ENCODE measurements at places on chromosomes 11 and 22.

- DNase-seq, result no peak
Measured at GRCh38 chr11:46724088-46724487, 5.1 kb downstream of the F2 start.

GRCh38 chr11:61534025-61534932 lies 25.7 kb downstream of the LRRC10B start:
- DNase-seq, result peak; percentile 62

GRCh38 chr11:3827434-3828186 lies 13.1 kb downstream of the RHOG start:
- DNase-seq, result no peak

DNA sequence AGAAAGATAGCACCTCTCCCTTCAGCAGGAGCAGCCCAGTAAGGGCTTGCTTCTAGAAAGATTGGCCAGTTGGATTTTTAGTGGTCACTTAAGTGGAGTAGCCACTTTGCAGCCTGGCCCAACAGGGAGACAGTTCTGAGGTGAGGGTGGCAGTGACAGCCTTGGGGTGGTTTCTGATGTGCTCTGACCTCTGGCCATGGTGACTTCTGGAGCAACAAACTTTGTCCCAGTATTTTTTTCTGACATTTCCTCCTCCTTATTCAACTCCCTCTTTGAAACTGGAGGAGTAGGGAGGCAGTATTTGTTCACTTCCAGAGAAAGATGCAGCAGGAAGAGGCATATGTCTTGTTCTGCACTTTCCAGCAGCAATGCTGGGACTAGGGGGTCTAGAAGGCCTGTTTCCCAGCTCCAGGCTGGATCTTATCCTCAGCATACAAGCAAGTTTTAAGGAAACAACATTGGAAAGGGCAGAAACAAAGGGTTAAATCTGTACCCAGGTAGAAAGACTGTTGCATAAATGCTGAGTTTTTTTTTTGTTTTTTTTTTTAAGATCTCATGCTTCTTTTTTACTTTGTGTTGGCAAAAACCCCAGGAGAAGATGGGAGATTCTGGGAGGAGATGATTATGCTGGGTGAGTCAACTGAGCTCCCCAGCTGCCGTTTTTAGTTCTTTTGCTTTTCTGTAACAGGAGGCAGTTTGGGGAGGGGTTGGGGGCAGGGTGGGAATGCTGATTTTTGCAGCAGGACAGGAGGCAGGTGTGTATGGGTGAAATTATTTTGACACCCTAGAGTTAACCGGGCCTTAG lies 37.2 kb downstream of the RCOR2 start:
- no peak for DNase-seq

GRCh38 chr11:64863391-64864060 lies 14.9 kb downstream of the EHD1 start:
- no peak for DNase-seq

DNA sequence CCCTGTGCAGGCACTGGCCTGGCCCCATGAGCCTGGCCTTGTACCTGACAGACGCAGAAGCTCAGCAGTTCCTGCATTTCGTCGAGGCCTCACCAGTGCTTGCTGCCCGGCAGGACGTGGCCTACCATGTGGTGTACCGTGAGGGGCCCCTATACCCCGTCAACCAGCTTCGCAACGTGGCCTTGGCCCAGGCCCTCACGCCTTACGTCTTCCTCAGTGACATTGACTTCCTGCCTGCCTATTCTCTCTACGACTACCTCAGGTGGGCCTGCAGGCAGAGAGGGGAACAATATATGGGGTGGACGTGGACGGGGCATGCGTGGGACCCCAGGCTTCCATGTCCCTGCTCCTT lies 4.9 kb downstream of the LARGE2 start:
- DNase-seq, result no peak

- no peak for DNase-seq
Measured at GRCh38 chr11:126518071-126518971, 162.8 kb downstream of the ST3GAL4 start.

DNA sequence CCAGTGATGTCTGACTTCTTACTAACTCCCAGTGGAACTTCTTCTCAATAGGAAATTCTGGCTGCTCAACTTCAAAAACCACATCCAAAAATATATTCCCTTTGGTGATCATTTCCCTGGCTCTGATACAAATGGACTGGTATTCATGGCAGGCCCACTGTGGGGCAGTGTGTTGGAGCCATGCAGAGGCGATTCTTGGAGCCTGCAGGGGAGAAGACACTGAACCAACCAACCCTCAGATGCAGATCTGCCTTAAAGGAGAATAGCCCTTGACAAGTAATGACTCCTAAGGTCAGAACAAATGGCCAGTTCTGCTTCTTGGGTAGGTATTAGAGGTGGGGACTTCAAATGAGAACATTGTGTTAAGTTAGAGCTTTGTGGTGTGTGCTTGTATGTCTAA lies 12.2 kb downstream of the OR4D9 start:
- DNase-seq, result no peak

DNA sequence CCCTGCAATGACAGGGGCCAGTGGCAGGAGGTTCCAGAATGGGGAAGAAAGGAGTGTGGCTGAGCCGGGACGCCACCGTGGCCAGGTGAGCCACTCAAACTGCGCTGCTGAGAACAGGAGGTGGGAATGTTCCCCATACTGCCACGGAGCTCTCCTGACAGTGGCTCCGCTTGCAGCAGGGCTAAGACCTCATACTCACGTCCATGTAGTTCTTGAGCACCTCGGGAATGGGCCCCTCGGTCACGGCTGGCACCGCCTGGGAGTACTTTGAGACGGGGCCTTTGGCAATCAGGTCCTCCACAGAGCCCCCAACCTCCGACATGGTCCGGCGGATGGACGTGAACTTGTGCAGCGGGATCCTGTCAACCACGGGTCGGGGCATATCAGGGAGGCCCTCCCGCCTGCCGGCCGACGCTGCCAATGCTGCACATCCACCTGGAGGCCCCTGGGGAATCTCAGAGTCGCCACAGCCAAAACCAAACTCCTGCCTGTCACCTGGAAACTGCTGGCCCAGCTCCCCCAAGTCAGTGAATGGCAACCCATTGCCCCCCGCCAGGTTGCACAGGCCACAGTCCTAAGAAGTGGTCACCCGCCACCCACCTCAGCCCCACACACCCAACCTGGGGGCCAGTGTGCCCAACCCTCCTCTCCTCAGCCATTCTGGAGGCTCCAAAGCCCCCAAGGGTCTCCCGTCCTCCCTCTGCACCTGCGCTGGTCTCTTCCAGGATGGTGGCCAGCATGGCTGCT lies 2.4 kb downstream of the CTSD start:
- no peak for DNase-seq

DNA sequence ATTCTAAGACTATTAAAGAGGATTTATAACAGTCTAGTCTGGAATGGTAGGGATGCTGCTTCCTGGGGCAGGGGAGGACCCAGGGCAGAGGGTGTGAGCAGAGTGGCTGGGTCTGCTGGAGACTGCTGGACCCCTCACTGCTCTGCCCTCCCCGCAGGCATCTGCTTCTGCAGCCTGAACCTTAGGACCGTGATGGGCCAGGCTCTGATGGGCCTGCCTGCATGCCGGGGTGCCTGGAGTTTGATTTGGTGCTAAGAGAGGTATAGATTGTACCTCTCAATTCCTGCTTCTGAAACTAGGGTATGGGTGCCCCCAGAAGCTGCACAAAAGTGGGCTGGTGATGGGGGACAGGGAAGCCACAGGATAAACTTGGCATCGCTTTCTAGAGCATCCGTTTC lies 54.9 kb downstream of the CD82 start:
- DNase-seq, result no peak

- no peak for DNase-seq
Measured at GRCh38 chr11:2899080-2899783, 13.7 kb upstream of the CDKN1C start.

GRCh38 chr11:131909426-131910177 lies 539.2 kb downstream of the NTM start:
- DNase-seq, result no peak

DNA sequence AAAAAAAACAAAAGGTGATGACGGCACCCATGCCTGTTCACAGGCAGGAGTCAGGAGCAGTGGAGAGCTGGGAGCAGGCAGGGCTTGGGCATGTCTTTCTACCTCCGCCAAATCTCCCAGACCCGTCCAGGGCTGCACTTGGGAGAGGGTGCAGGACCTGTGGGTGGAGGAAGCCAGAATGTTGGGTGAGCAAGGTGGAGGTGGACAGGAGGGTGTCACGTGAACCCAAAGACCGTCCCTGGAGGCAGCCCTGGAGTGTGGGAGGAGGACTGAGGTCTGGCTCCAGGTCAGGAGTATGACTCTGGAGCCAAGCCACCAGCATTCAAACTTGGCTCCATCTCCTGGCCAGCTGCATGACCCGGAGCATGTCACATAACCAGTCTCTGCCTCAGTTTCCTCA lies 26.6 kb upstream of the RELT start:
- no peak for DNase-seq

- peak; percentile 89 for DNase-seq
Measured at GRCh38 chr22:20952544-20953341, 14.3 kb upstream of the AIFM3 start.

GRCh38 chr11:17145972-17146371 lies 61.8 kb downstream of the PIK3C2A start:
- DNase-seq, result no peak

- DNase-seq, result peak; percentile 65
Measured at GRCh38 chr22:45268958-45269844, 15.5 kb upstream of the UPK3A start.
